ENCODE measurements at places on chromosomes 4 and X.

DNA sequence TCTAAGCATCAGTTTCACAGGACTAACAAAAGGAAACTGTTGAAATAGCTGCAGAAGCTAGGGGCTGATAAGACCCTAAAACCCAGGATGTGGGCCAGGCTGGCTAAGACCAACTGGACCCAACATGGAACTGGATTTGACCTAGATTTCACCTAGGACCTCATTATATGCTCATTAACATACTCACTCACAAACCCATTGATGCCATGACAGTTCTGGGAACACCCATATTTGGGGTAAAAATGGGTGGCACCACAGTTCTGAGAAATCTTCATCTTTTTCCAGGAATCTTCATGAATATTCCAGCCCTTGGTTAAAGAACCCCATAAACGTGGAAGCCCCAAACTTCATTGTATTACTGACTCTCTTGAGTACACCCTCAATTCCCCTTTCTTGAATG, 41.1 kb downstream of the HSD17B13 start:
- no peak for DNase-seq

DNA sequence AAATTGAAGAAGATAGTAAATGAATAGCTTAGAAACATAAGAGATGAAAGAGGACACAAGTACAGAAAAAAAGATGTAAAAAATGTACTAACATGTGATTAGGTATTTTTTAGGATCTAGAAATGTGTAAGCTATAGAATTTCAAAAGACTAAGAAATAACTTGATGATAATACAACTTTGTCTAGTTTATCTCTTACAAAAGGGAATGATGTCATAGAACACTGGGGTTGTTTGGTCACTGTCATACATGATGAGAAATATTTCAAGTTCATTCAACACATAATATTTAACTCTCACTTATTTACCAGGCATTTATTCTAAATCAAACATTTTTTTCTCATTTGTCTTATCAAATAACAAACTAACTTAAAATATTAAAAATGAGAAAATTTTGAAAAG, 18.5 kb downstream of the STBD1 start:
- no peak for DNase-seq

- DNase-seq = no peak
Observed at GRCh38 chr4:100391863-100392262, 126.0 kb downstream of the EMCN start.

- no peak for DNase-seq
Observed at GRCh38 chr4:80008971-80009370, 64.1 kb downstream of the ANTXR2 start.
